ENCODE measurements at places on chromosomes 2 and 18.

- no peak for DNase-seq
Measured at GRCh38 chr18:69936191-69936558, 11.5 kb downstream of the CD226 start.

- no peak for DNase-seq
Measured at GRCh38 chr2:167856190-167856589, 391.2 kb downstream of the STK39 start.

- DNase-seq: peak; percentile 44
Measured at GRCh38 chr2:71276311-71277146, 49.6 kb upstream of the PAIP2B start.

- DNase-seq: no peak
Measured at GRCh38 chr2:189927823-189928222, 134.7 kb downstream of the MSTN start.

GRCh38 chr2:930935-931334 is 19.7 kb upstream of the SNTG2 start:
- no peak for DNase-seq

DNA sequence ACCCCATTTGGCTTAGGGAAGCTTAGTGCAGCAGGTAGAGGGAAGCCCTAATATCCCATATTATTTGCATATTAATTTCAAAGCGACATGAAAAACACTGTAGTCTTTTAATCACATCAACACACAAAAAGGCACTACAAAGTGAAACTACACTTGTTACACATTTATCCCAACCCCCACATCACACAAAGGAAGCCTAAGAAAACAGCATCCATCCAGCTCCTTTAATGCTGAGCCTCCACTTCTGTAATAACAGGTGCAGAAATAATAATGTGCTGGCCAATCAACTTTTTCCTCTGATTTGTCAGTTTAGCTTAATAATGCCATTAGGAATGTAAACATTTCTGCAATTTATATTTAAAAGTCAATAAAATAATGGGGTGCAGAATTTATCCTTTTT is 274.0 kb downstream of the TCF4 start:
- peak; percentile 33 for DNase-seq

GRCh38 chr2:223846515-223846914 is 9.1 kb upstream of the AP1S3 start:
- no peak for DNase-seq

- no peak for DNase-seq
Measured at GRCh38 chr2:112706170-112706664, 14.6 kb upstream of the NT5DC4 start.

GRCh38 chr18:903701-904100 is 970 bp upstream of the ADCYAP1 start:
- DNase-seq: no peak

DNA sequence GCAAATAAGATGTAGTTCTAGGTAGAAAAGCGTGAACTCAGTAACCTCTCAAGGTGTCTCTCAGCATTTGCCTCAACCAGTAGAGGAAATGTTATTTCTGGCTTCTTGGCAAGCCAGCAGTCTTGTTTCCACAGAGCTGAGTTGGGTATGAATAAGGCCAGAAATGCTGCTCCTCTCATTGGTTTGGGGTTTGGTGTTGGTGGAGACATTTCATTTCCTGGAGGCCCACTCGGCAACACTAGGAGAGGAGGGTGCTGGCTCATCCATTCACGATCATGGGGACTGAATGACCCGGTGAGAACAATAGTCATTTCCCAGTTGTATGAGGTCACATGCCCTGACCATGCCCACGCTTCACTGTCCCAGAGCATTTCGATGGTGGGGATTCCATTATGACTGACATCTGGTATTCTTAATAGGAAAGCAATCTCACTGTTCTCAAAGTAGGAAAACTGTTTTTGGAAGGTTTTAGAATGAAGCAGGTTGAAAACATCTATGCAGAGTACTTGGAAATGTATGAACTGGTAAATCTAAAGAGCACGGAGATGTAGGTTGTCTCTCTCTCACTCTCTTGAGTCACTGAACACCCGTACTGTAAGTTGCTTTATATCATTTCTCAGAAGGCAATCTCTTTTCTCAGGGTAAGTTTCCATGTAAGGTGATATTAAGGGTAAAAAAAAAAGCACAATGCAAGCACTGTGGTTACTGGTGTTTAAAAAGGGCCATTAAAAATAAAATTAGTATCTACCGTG is 37.1 kb upstream of the CTLA4 start:
- DNase-seq: no peak

- DNase-seq: no peak
Measured at GRCh38 chr18:62837011-62837410, 121.7 kb downstream of the PHLPP1 start.

DNA sequence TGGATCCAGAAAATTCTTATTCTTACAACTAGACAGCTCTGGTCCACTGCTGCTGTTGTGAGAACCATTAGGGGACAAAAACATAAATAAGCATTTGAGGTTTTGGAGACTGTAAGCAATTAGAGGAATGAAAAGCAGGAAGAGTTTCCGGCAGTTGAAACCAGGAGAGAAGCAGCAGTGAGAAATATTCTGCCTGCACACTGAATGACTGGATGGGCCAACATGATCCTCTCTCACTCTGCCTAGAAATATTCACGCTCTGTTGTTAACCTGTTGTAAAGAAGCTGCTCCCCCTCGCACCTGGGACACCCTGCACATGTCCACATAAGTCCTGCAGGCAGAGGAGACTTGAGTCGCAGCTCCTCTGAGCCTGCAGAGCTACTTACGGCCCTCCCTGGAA is 60.4 kb upstream of the RNF152 start:
- DNase-seq: no peak

GRCh38 chr2:238710032-238710735 is 137.7 kb upstream of the TWIST2 start:
- no peak for DNase-seq

DNA sequence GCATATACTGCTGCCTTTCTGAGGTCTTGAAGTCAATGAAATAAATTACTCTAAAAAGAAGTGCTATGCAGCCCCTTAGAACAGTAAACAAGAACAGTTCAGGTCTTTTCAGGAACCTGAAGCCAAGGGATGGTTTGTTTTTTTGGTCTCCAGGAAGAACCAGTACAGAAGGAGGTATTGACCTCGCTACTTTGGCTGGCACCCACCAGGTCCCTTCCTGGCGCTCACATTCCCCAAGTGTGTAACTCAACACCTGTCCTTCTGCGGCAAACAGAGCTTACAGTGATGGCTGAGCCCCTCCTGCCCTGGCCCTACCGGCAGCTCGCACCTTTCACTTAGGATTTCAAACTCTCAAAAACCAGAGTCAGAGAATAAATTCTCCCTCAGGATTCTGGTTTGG is 51.9 kb downstream of the SETBP1 start:
- peak; percentile 76 for DNase-seq

DNA sequence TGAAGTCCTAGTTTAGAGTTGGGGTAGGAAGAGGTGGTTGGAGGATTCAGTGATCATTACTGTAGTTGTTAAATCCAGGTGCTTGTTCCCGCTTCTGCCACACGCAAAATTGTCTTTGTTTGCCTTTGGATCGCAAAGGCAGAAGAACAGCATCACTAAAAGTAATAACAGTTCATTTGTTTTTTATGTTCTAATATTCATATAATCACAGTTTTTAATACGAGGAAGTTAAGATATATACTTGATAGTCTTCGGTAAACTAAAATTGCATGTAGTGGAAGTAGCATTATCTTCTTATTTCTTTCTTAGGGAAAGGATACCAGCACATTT is 365 bp downstream of the NDUFB3 start:
- DNase-seq: no peak

Measured in NCI-H526 (cell line).